ENCODE measurements at places on chromosomes 4 and X.

GRCh38 chrX:154018518-154019060 lies 1.1 kb downstream of the IRAK1 start:
- no peak for DNase-seq

GRCh38 chr4:119040694-119041185 lies 94.9 kb upstream of the MYOZ2 start:
- DNase-seq = no peak

DNA sequence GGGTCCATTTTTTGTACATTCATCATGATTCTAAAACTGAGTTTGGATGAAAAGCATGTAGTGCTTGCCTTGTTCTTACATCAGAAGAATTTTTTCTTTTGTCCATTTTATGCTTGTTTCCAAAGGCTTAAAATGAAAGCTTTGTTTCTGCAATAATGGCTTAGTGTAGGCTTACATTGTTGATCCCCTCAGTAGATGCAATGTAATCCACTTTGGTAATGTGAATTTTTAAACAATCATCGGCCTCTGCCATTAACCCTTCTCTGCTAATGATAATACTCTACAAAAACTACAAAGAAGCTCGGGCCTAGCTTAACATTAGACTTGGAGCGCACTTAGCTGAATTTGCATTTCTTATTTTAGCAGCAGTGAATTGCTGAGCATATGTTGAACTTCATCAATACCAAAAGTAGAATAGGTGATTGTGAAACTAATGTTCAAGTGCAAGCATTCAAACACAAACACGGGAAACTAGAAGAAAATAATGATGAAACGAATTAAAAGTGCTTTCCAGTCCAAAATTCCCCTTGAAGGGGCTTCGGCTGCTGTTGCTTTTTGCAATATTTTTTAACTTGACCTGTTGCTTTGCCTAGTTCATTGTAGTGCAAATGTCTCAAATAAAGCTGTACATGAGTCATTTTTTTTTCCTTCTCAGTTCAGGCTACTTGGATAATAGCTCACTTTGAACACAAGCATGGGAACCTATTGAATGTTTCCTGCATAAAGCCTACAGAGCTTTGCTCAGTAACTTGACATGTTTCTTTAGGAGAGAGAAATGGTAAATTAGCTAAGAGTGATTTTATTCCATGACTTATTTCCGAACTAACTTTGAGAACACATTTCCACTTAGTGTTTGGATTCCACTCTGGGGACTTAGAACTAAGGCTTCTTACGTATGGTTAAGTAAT lies 66.5 kb downstream of the SLIT2 start:
- DNase-seq = no peak

DNA sequence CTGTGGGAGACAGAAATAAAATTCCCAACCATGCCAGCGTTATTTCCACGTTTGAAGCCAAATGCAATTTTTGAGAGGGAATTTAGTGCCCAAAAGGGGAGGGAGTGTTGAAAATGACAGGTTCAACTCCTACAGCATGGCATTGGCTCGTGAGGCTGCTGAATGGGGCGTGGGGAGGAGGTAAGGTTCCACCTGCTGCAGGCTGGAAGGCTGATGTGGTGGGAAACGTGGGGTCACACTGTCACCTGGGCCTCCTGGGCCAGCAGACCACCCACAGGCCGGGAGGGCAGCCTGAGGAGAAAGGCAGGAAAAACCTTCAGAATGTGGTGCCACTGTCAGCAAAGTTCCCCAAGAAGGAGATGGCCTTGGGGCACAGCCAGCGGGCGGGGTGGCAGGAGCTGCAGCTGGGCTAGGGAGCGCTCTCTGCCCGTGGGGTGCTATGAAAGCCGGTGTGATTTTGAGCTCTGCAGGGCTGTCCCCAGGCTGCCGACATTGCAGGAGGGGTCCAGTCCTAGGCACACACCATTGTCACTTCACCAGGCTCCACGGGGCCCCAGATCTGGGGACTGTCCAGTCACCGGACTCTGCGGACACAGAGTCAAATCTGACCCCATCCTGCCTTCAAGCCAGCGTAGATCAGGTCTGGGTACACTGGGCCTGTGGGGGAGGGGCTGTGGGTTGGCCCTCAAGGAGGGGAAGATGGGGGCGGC lies 19.6 kb downstream of the MSANTD1 start:
- no peak for DNase-seq

- no peak for DNase-seq
Observed at GRCh38 chr4:48189731-48190130, 55.7 kb upstream of the TXK start.

DNA sequence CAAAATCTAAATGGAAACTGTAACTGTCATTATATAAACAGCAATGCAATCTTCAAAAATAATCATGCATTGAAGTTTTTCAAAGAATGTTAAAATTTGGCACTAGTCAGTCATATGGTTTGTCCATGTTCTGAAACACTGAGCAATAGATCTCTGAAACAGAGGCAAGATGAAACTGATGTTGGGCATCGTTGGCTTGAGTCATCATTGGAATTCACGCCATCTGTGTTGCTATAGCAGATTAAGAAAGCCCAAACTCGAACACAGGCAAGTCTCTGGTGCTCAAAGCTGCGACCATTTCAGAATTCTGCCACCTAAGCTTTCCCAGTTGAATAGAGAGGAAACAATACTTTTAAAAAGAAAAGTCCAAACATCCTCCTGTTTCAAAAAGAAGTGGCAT lies 114.1 kb upstream of the PPARGC1A start:
- no peak for DNase-seq

DNA sequence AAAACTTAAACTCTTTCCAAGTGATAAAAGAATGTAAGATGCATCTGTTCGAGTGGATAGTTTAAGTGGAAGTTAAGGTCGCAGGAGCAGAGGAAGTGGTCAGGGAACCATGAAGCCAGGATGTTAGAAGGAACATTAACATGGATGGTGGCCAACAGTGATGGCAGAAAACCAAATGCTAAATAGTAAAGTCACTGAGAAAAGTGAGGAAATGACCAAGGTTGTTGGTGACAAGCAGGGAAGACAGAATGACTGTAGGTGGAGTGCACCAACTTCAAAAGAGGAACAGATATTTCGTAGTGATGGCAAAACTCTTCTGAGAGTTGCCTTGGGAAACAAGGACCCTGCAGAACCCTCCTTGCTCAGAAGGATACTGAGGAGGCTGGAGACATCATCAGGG lies 226.2 kb downstream of the PALLD start:
- no peak for DNase-seq

GRCh38 chr4:122212880-122213279 lies 60.7 kb downstream of the BLTP1 start:
- no peak for DNase-seq

GRCh38 chr4:79050541-79050880 lies 111.3 kb upstream of the PAQR3 start:
- DNase-seq = no peak

- no peak for DNase-seq
Observed at GRCh38 chrX:14590216-14590615, 60.9 kb downstream of the GLRA2 start.

- DNase-seq = no peak
Observed at GRCh38 chr4:83605744-83606172, 69.8 kb downstream of the GPAT3 start.

- no peak for DNase-seq
Observed at GRCh38 chr4:1871471-1872021, 353 bp downstream of the NSD2 start.

DNA sequence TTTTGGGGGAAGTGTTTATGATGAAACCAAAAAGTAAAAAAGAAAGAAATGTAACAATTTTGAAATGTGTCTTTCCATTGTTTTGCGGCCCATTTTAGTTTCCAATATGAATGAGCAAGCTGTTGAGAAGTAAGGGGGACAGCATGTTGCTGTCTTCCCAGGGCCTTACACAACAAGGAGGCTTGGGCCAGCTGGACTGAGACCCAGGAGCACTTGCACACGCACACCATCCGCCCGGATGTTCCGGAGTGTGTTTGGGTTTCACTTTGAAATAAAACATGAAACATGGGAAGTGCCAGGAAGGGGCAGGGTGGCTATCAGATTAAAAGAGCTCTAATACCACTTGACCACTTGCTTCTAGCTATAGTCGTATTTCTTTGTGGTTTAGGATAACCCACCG lies 144.4 kb downstream of the NHS start:
- no peak for DNase-seq

GRCh38 chrX:154655786-154656185 lies 2.4 kb upstream of the CTAG2 start:
- DNase-seq = no peak

GRCh38 chr4:69057620-69058409 lies 38.5 kb upstream of the UGT2B7 start:
- no peak for DNase-seq
